NCI-H1930 (cell line): ENCODE measurements at places on chromosomes 2 and 18.

- DNase-seq, result no peak
Observed at GRCh38 chr18:4157352-4157751, 297.8 kb downstream of the DLGAP1 start.

DNA sequence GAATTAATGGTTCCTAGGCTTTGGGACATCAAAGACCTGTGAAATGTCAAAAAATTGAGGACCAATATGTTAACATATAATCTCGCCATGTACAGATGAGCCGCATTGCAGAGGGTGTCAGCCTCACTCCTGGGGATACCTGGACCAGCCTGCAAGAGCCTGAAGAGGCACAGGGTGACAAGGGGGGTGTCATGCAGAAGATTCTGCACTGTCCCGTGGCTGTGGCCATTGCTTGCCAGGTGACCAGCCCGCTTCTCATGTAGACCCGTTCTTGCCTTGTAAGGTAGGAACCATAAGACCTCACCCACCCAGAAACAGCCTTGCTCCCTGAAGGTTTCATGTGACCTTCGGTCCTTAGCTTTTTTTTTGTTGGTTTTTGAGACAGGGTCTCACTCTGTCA is 37.5 kb downstream of the TMEM37 start:
- no peak for DNase-seq

- DNase-seq, result no peak
Observed at GRCh38 chr2:190766174-190766572, 114.4 kb upstream of the GLS start.

GRCh38 chr18:10475654-10476291 is 21.3 kb downstream of the APCDD1 start:
- DNase-seq, result no peak

GRCh38 chr2:237815637-237816036 is 17.1 kb downstream of the RBM44 start:
- no peak for DNase-seq

DNA sequence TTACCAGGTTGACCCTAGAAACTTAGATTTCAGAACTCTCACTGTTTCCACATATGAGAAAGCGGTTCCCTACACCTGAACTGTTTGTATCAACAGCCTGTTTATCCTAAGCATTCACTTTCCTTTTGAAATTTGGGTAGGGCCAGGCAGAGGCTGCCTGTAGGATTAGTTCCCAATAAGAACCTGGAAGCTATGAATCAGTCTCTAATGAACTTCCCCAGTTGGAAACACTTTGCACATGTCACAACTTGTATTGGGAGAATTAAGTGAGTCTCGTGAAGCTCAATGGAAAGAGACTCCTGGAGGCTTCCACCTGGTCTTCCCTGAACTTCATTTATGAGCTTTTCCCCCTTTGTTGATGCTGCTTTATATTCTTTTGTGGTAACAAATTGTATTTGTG is 486.6 kb upstream of the HS6ST1 start:
- no peak for DNase-seq

- no peak for DNase-seq
Observed at GRCh38 chr2:182716650-182716979, 558 bp downstream of the DNAJC10 start.

- no peak for DNase-seq
Observed at GRCh38 chr2:96240341-96241038, 25.3 kb downstream of the TMEM127 start.

GRCh38 chr18:712401-713134 is at the start of gene ENOSF1:
TSS of gene ENOSF1 (minus strand) at chr18:712630. CDS start at chr18:712587, 43 bp downstream.
- peak; percentile 50 for DNase-seq

DNA sequence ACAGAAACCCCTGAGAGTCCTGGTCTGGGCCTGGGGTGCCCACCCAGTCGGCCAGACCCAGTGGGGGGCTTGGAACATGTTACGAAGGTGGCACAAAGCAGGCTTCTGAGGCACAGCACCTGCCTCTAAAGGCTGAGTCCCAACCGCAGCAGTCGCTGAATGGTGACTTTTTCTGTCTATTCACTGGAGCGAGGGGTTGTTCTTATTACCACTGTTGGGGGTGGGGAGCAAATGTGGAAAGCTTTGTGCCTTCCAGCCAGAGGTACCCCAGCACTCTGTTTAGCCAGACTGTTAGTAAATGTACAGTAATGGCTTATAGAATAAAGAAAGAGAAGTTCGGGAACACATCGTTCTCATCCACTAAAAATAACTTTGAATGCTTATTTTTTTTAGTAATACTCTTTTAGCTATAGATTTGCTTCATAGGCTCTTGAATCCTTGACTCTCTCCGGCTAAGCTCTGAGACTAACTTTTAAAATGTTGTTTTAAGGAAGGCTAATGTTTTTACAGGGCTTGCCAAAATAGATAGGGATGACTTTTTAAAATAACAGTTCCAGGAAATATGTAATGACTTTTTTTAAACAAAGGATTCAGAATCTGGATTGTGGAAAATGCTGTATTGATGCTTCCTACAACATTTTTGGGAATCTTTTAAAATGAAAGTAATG is 23.4 kb upstream of the PTPN2 start:
- no peak for DNase-seq

GRCh38 chr18:76353046-76353445 is 142.0 kb downstream of the ZNF516 start:
- DNase-seq, result no peak

DNA sequence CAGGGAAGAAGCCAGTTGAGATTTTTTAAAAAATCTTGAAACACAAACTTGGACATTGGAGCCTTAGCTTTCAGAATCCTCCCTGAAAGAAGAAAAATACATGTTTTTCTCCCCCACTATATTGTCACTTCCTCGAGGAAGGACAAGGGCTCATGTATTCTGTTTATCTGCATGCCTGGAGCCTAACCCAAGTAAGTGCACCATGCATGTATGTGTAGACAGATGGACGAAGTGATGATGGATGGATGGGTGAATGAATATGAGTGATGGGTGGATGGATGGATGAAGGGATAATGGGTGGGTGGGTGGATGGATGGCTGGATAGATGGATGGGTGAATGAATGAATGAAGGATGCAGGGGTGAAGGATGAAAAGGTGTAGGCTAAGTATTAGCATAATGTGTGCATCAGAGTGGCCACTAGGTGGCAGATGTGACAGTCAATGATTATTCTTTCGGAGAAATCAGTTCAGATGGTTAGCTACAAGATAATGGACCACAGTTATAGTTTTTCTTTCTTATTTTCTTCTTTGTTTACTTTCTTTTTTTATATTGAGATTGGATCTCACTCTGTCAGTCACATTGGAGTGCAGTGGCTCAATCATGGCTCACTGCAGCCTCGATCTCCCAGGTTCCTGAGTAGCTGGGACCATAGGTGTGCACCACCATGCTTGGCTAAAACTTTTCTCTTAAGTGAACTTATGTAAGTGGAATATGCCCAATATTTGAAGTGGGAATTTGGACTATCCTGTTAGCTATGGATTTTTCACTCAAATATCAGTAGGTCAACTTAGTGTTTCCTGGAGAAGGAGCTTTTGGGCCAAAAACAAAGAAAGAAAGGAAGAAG is 18.5 kb upstream of the CCDC93 start:
- DNase-seq, result no peak

DNA sequence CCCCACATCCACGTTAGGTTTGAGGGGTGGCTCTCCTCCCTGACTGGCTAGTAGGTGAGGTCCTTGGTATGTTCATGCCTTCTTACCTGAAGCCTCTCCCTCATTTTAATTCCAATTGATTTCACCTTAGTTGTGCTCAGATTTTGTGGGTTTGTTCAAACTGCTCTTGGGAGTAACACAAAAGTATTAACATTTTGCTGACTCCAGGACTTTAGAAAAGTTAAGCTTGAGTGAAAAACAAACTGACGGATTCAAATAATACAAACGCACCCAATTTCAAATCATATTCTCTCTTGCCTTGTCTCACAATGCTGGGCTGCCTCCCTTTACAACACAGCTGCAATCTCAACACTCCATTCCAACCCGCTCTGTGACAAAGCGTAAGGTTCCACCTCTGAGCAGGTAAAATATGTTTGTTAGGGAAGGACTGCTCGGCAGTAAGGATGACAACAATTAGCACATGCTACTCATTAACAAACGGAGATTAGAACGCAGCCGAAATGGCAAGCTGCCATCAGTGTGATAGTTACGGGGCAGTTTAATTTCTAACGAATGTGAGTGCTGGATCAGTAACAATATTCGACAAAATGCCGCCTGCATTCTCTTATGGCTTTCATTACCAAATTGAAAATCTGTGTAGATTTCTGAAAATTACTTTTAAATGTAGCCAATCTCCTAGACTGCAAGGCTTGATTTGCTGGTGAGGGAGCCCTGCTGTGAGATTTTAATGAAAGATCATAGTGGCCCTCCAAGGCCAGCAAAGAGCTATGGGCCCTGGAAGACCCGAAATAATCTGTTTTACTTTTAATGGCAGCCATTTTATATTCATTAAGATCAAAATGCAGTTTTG is 730.6 kb upstream of the FANCL start:
- DNase-seq, result no peak

DNA sequence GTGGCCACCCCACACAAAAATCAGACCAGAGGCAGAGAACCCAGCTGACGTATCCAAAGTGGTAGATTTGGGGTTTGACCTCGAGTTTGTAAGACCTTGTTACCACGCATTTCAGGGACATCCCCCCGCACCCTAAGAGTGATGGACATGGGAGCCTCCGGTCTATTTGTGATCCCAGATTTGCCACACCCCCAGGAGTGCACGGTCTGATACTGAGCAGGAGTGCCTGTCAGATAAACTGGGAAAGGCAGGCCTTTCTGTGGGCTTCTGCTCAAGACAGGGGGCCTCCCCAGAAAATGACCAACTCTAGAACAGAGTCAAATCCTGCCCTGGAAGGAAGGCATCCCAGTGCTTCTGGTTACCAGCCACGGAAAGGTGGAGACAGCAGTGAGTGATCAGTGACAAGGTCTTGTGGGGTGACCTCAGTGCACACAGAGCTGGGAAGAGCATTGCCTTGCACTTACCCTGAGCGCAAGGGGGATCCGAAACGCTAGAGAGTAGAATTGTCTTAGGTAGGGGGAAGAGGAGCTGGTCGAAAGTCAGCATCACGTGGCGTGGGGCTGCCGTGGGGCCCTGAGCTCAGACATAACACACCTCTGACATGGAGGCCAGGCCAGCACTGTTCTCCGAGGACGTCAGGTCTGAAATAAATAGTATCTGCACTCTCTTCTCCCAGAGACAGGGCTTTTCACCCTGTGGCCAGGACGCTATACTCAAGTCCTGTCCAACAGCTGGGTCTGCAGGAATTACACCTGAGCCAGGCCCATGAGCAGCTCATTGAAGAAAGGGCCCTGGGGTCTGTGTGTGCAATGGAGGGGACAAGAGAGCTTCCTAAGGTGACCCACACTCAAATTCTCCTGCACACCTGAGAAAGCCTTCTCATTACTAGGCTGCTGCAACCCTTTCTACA is 242.4 kb upstream of the SALL3 start:
- no peak for DNase-seq

DNA sequence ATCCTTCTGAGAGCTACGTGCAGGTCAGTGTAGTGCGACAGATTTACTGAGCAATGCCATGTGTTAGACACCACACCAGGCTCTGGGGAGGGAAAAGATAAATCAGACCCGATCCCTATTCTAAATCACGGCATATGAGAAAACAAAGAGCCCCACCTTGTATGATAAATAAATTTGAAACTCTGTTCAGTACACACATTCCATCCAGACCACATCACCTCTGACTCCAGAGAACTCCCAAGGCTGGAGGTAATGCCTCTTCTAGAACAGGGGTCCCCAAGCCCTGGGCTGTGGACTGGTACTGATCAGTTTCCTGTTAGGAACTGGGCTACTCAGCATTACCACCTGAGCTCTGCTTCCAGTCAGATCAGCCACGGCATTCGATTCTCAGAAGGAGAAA is 77.3 kb downstream of the QPCT start:
- DNase-seq, result no peak
